ENCODE measurements at places on chromosomes 5 and 9.

GRCh38 chr9:99389087-99390033 is 167.3 kb downstream of the SEC61B start:
- no peak for DNase-seq

- DNase-seq: no peak
These were observed 2.1 kb upstream of the ZFR start for GRCh38 chr5:32446630-32447029.

- DNase-seq: no peak
These were observed 96.6 kb upstream of the ABCA1 start for GRCh38 chr9:105024529-105024928.

GRCh38 chr9:14347406-14348122 is 33.6 kb upstream of the NFIB start:
- no peak for DNase-seq

GRCh38 chr5:121087560-121087959 is 623.5 kb downstream of the PRR16 start:
- no peak for DNase-seq

- DNase-seq: no peak
These were observed 203.8 kb downstream of the AUH start for GRCh38 chr9:91157883-91158282.

GRCh38 chr9:132201139-132201538 is 39.3 kb downstream of the NTNG2 start:
- DNase-seq: no peak

DNA sequence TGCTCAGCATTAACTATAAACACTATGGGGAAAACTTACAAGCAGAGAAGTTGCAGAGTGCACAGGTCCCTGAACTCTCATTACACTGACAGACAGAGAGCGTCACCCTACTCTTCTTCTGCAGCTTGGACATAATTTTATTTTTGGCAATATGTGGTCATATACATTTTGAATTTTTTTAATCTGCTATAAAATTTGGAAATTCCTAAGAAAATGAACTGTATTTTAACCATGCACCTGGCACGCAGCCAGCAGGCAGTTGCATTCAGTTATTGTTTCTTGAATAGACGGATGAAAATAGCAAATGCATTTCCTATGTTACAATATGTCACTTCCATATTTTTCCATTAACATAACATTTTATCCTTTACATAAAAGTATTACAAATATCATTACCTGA is 100.2 kb downstream of the SLC25A46 start:
- no peak for DNase-seq

GRCh38 chr5:43889233-43889632 is 286.3 kb downstream of the NNT start:
- no peak for DNase-seq

GRCh38 chr5:143218517-143219170 is 184.8 kb downstream of the NR3C1 start:
- DNase-seq: no peak

GRCh38 chr9:117528225-117528624 is 113.4 kb upstream of the ASTN2 start:
- no peak for DNase-seq

DNA sequence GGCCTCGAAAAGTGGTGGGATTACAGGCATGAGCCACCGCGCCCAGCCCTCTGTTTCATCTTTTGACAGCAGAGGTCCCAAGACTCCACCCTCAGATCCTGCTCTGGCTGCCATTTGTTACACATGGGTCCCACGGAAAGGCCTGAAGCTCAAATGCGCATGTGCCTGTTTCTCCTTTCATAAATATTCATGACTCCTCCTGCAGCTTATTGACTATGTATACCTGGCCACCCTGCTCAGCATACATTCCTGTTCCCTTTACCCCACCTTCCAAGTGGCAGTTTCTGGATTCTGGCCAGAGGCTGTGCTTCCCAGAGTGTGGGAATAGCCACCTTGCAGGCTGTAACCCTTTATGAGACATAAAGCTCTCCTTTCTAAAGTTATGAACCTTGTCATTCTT is 46.5 kb downstream of the AUH start:
- DNase-seq: no peak
